ENCODE measurements at places on chromosomes 6 and 20.

GRCh38 chr6:18204691-18205090 is 49.5 kb downstream of the KDM1B start:
- no peak overlapping the region for H3K4me3 ChIP-seq
- H3K36me3 ChIP-seq, result peaks cover 65% of the 10 kb centered on the region
- H3K27ac ChIP-seq, result no peak overlapping the region
- DNase-seq, result no peak

GRCh38 chr20:6654513-6655252 is 112.8 kb upstream of the BMP2 start:
- H3K27me3 ChIP-seq, result no peaks in the 10 kb centered on the region
- H3K36me3 ChIP-seq, result no peaks in the 10 kb centered on the region
- no peak overlapping the region for H3K27ac ChIP-seq
- DNase-seq, result no peak
- no peaks in the 10 kb centered on the region for H3K4me1 ChIP-seq

DNA sequence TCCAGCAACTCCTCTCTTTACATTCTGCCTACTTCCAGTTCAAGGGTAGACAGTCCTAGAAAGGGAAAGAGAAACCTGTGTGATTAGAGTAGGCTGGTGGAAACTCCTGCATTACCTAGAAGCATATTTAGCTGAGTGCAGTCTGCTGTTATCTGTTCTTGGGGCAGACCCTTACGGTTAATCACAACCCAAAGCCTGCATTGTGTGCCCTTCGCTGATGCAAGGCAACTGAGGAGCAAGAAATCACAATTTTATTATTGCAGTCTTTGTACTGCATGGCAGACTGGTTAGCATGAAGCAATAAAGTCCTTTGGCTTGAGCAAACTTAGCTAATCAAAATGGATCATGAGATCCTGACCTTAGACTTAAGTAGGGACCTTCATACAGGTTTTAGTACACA is 1.5 kb upstream of the GOPC start:
- no peak for DNase-seq
- H3K36me3 ChIP-seq, result no peaks in the 10 kb centered on the region
- H3K4me3 ChIP-seq, result no peak overlapping the region
- H3K27me3 ChIP-seq, result no peaks in the 10 kb centered on the region

GRCh38 chr6:34585512-34586061 is 29.5 kb upstream of the SPDEF start:
- H3K27me3 ChIP-seq, result no peaks in the 10 kb centered on the region
- peaks cover 35% of the 10 kb centered on the region for H3K4me1 ChIP-seq
- H3K27ac ChIP-seq, result no peak overlapping the region
- peaks cover 29% of the 10 kb centered on the region for H3K36me3 ChIP-seq

GRCh38 chr6:2055911-2056310 is 189.5 kb downstream of the GMDS start:
- H3K4me3 ChIP-seq, result no peak overlapping the region
- H3K36me3 ChIP-seq, result no peaks in the 10 kb centered on the region
- H3K27ac ChIP-seq, result no peak overlapping the region
- DNase-seq, result no peak
- no peaks in the 10 kb centered on the region for H3K4me1 ChIP-seq
- no peaks in the 10 kb centered on the region for H3K27me3 ChIP-seq

DNA sequence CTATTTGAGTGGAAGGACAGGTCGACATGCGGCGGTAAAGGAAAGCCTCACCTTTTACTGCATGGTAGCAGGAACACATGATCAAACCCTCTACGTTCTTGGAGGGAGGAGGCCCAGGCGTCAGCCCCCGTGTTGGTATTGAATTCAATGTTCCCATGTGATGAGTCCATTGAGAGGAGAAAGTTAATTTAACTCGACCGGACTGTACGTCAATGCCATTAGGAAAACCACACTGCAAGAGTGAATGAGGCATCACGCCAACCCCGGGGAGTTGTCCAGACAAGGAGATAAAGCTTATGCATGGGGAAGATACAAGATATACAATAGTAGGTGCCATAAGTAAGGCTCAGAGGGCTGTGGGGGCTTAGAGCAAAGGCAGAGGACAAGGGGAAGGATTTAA is 213.9 kb upstream of the ECI2 start:
- no peaks in the 10 kb centered on the region for H3K27me3 ChIP-seq
- H3K36me3 ChIP-seq, result peaks cover 2% of the 10 kb centered on the region
- no peak overlapping the region for H3K27ac ChIP-seq
- DNase-seq, result no peak

- H3K36me3 ChIP-seq, result peaks cover 42% of the 10 kb centered on the region
- no peak for DNase-seq
- peaks cover 32% of the 10 kb centered on the region for H3K4me1 ChIP-seq
Measured at GRCh38 chr20:59020938-59021551, 1.8 kb downstream of the TUBB1 start.

DNA sequence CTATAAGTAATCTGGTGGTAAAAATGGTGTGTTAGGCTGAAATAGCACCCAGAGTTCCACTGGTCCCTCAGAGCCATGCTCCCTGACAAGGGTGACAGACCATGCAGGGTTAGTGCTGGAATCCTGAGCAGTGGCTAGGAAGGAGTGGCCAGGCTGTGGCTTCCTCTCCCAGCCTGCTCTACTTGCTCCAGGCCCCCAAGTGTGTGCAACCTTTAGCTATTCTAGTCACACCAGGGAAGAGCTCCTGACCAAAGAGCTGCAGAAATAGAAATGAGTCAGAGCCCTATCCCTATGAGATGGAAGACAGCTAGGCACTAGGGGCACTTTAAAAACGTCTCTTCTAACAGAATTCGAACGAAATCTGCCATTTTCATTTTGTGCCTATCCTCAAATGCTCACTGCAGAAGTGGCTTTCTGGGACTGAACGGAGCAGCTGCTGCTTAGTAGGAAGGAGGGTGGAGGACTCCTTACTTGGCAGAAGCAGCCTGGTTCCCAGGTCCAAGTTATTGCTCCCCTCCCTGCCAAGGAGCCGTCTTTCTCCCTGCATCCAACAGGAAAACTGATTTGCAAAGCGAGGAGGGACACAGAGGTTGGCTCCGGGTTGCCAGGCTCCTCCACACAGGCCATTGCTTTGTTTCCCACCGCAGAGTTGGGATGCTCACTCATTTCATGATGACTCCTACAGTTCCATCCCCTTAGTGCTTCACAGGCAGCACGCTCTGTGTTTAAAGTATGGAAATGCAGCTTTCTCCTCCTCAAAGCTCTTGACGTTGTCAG is 754.5 kb downstream of the C6orf118 start:
- DNase-seq, result no peak
- no peak overlapping the region for H3K4me3 ChIP-seq
- H3K4me1 ChIP-seq, result peaks cover 13% of the 10 kb centered on the region

- no peaks in the 10 kb centered on the region for H3K27me3 ChIP-seq
- DNase-seq, result peak; percentile 73
- peaks cover 52% of the 10 kb centered on the region for H3K36me3 ChIP-seq
Measured at GRCh38 chr20:47276851-47277534, 79.5 kb downstream of the ZMYND8 start.

- no peak overlapping the region for H3K4me3 ChIP-seq
- DNase-seq, result no peak
- H3K27me3 ChIP-seq, result no peaks in the 10 kb centered on the region
- no peaks in the 10 kb centered on the region for H3K36me3 ChIP-seq
- no peaks in the 10 kb centered on the region for H3K4me1 ChIP-seq
- H3K27ac ChIP-seq, result no peak overlapping the region
Measured at GRCh38 chr6:61841958-61842357, 444.1 kb downstream of the KHDRBS2 start.

Measured in left ventricle myocardium inferior (tissue), 1 donor.